ENCODE measurements at places on chromosomes 11 and 22. TPM values are rescaled to one million over a fixed set of nuclear protein-coding genes. Genes with fewer than 3 reads are reported as not detected.

DNA sequence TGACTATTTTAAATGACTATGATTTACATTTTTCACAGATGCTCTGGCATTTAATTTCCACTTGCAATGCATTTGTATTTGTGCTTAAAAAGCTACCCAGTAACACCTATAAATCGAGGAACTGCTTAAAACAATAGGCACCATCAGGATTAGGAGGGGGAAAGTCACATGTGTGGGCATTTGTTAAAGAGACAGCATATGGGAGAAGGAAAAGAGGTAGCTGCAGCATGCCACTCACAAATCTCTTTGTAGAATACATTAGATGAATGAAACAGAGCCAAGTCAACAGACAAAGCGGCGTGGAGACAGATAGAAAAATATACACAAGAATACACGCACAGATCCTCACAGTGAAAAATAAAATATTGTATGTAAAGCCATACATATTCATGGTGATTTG lies 228.0 kb downstream of the CADM1 start:
- no peak overlapping the region for H3K4me3 ChIP-seq
- H3K27me3 ChIP-seq: no peaks in the 10 kb centered on the region
- H3K4me1 ChIP-seq: no peaks in the 10 kb centered on the region
- no peaks in the 10 kb centered on the region for H3K36me3 ChIP-seq
- no peak for DNase-seq

DNA sequence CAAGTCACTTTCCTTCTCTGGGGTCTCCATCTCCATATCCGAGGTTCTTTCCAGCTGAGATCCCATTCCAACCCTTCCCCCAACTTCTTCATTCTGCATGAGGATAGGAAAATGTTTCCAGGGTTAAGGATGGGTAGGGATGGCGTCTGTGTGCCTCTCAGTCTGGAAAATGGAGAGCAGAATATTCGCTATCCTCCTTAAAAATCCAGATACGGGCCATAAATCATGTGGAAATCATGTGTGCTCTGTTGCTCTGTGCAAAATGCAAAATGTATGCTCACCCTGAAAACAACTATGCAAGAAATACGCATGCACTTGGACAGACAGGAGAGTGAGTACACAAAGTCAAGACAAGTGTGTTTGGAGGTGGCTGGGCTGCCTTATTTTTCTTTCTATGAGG lies 3.2 kb downstream of the CREB3L1 start:
- H3K4me1 ChIP-seq: no peaks in the 10 kb centered on the region
- no peak overlapping the region for H3K4me3 ChIP-seq
- H3K36me3 ChIP-seq: no peaks in the 10 kb centered on the region
- no peak for DNase-seq

GRCh38 chr11:34330653-34331052 lies 27.2 kb downstream of the ABTB2 start:
- DNase-seq: no peak
- no peak overlapping the region for H3K27ac ChIP-seq

FAM111B gene
- total RNA-seq: 0.20 TPM

DNA sequence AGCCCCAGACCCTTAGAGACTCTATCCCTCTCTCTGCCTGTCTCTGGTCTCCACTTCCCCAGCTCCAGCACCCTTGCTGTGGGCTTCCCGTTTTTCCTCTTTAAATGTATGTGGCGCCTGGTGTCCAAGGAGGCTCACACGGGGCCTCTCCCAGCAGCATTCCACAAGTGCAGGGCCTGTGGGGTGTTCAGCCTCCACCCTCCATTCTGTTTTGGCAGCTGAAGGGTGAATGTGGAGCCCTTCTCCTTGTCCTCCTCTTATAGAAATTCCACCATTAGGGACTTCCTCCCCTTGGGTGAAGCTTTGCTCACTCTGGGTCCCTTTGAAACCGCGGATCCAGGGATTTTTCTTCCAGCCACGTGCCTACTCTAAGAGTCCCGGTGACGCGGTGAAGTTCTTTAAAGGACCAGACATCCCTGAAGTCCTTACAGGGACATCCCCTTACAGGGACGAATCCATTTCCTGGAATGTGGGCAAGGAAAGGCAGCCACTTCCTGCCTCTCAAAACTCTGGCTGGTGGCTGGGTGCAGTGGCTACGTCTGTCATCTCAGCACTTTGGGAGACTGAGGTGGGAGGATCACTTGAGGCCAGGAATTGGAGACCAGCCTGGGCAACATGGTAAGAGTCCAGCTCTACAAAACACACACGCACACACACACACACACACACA lies 1.6 kb upstream of the TSPAN18 start:
- DNase-seq: no peak
- H3K36me3 ChIP-seq: no peaks in the 10 kb centered on the region
- no peaks in the 10 kb centered on the region for H3K27me3 ChIP-seq
- H3K27ac ChIP-seq: no peak overlapping the region
- no peak overlapping the region for H3K4me3 ChIP-seq

GRCh38 chr11:78735711-78736110 lies 161.0 kb upstream of the NARS2 start:
- H3K4me1 ChIP-seq: no peaks in the 10 kb centered on the region
- H3K4me3 ChIP-seq: no peak overlapping the region
- H3K27me3 ChIP-seq: no peaks in the 10 kb centered on the region

- no peak for DNase-seq
- no peaks in the 10 kb centered on the region for H3K27me3 ChIP-seq
- peaks cover 44% of the 10 kb centered on the region for H3K4me1 ChIP-seq
- peak overlapping the region; percentile 83 for H3K27ac ChIP-seq
Measured at GRCh38 chr11:47466701-47467250, 17.8 kb upstream of the RAPSN start.

- H3K4me1 ChIP-seq: peaks cover 18% of the 10 kb centered on the region
- no peaks in the 10 kb centered on the region for H3K27me3 ChIP-seq
- H3K27ac ChIP-seq: peak within 1 kb of the TSS; percentile 73
Measured at GRCh38 chr22:23070418-23071229, at the start of gene GNAZ. Gene GNAZ (plus strand): TSS chr22:23070519. CDS start chr22:23095696, 25,177 bp downstream.

DNA sequence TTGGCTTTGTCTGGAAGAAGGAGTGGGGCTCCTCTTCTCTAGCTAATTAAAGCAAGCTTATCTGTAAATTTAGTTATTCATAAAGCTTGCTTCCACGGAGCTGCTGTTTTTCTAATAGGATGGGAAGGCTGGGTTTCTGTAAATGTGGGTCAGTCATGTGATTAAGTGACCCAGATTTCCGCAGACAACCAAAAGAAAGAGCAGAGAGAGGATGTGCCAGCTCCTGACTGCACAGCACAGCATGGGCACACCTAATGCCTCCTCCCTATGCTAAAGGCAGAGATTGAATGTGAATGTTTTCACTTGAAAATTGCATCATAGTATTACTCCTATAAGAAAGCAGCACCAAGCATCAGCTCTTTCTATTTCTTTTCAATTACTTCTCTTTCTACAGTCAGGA lies 160.2 kb downstream of the FAT3 start:
- H3K27ac ChIP-seq: no peak overlapping the region
- no peaks in the 10 kb centered on the region for H3K27me3 ChIP-seq
- no peak for DNase-seq
- H3K4me3 ChIP-seq: no peak overlapping the region
- H3K36me3 ChIP-seq: no peaks in the 10 kb centered on the region
- no peaks in the 10 kb centered on the region for H3K4me1 ChIP-seq

DNA sequence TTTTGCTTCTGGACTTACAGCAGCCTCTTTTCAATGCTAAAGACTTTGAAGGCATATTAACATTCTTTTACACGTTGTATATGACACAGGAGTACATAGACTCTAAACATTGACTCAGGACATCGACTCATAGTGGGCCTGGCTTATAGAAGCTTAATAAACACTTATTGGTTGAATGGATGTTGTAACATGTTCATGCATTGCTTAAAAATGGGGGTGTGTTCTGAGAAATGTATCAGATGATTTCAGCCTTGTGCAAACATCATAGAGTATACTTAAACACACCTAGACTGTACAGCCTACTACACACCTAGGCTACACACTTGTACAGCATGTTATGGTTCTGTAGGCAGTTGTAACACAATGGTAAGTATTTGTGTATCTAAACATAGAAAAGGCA lies 17.9 kb downstream of the TTC17 start:
- no peak for DNase-seq
- H3K4me3 ChIP-seq: no peak overlapping the region
- H3K27ac ChIP-seq: no peak overlapping the region
- H3K4me1 ChIP-seq: no peaks in the 10 kb centered on the region
- H3K27me3 ChIP-seq: no peaks in the 10 kb centered on the region
- H3K36me3 ChIP-seq: no peaks in the 10 kb centered on the region

ANO9 gene
- total RNA-seq: 0.90 TPM

MMP11 gene
- 4.5 TPM for total RNA-seq

DNA sequence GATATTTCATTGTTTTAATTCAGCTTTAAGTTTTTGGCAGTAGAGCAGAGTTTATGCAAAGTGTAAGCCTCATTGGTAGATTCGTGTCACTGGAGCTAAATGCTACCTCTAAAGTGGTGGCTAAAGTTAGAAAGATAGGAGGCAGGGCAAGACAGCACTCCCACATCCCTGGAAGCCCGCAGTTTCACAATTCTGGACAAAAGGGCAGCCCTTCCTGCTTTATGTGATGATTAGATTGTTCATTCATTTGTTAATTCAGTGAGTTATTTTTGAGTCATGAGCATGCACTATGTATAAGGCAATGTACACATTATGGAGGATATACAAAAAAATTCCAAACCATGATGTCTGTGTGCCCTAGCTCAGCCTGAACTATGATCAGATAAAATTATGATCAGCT lies 52.1 kb upstream of the EIF3M start:
- H3K27ac ChIP-seq: no peak overlapping the region
- no peaks in the 10 kb centered on the region for H3K4me1 ChIP-seq
- no peak overlapping the region for H3K4me3 ChIP-seq

GRCh38 chr11:128227466-128227865 lies 359.9 kb downstream of the ETS1 start:
- no peaks in the 10 kb centered on the region for H3K4me1 ChIP-seq
- H3K27me3 ChIP-seq: no peaks in the 10 kb centered on the region
- no peak overlapping the region for H3K27ac ChIP-seq
- H3K4me3 ChIP-seq: no peak overlapping the region

GRCh38 chr22:44191036-44191454 lies 10.3 kb downstream of the PARVG start:
- H3K4me3 ChIP-seq: no peak overlapping the region
- H3K36me3 ChIP-seq: no peaks in the 10 kb centered on the region
- H3K27me3 ChIP-seq: no peaks in the 10 kb centered on the region
- no peak overlapping the region for H3K27ac ChIP-seq
- no peaks in the 10 kb centered on the region for H3K4me1 ChIP-seq
- DNase-seq: no peak

SMIM35 gene
- not detected for total RNA-seq

DNA sequence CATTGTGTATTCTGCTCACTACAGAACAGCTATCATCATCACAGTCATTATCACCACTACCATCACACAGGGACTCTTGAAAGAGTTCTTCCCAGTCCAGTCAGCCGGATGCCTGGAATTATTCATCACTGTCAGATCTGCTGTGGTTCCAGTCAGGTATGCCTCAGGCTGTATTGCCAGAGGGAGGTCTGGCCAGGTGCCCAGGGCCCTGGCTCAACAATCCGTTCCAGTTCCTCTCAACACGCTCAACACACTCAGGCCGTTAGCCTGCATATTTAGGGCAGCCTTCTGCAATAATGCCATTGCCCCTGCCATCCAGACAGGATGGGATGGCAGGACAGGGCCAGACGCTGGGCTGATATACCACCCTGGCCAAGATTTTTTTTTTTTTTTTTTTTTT lies 28.6 kb upstream of the RASL10A start:
- H3K27ac ChIP-seq: no peak overlapping the region
- H3K4me3 ChIP-seq: no peak overlapping the region
- no peak for DNase-seq
- H3K36me3 ChIP-seq: peaks cover 37% of the 10 kb centered on the region
- no peaks in the 10 kb centered on the region for H3K27me3 ChIP-seq
- H3K4me1 ChIP-seq: no peaks in the 10 kb centered on the region

GRCh38 chr11:12808519-12808918 lies 134.3 kb downstream of the TEAD1 start:
- H3K36me3 ChIP-seq: no peaks in the 10 kb centered on the region
- peak overlapping the region; percentile 88 for H3K27ac ChIP-seq
- no peaks in the 10 kb centered on the region for H3K27me3 ChIP-seq

DNA sequence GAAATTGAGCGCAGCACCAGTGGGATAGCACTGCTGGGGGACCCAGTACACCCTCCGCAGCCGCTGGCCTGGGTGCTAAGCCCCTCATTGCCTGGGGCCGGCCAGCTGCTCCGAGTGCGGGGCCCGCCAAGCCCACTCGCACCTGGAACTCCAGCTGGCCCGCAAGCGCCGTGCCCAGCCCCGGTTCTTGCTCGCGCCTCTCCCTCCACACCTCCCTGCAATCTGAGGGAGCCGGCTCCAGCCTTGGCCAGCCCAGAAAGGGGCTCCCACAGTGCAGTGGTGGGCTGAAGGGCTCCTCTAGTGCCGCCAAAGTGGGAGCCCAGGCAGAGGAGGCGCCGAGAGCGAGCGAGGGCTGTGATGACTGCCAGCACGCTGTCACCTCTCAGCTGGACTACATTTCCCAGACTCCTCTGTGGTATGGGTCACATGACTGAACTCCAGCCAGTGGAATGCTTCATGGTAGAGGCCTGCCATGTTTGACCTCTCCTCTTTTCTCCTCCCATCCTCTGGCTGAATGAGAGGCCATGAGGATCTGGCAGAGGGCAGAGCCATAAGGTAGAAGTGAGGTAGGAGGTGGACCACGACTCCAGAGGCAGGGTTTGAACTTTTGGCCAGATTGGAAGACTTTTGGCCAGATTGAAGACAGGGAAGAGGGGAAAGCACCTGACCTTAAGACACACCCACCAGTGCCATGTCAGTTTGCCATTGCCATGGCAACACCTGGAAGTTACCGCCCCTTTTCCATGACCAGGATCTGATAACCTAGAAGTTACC lies 6.2 kb downstream of the MRGPRD start:
- DNase-seq: no peak
- no peaks in the 10 kb centered on the region for H3K27me3 ChIP-seq
- no peak overlapping the region for H3K27ac ChIP-seq
- H3K4me3 ChIP-seq: no peak overlapping the region
- H3K4me1 ChIP-seq: no peaks in the 10 kb centered on the region
- H3K36me3 ChIP-seq: no peaks in the 10 kb centered on the region

SLC29A2 gene
- total RNA-seq: 3.1 TPM

MRPL49 gene
- total RNA-seq: 55.9 TPM

DNA sequence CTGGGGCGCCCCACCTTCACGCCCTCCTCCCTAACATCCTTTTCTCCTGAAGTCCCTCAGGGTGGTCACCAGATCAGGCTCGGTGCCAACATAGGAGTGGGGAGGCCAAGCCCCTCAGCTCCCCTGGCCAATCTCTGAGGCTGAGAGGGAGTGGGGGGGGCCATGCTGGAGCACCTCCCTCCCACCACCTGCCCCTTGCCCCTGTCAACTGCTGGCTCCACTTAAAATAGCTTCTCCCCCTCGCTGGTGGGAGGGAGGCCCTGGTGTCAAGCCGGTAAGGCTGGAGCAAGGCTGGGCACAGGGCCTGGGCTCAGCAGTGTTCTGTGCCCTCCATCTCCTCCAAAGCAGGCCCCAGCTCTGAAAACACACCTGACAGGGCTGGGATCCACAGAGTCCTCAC lies 4.9 kb downstream of the PLXNB2 start:
- H3K36me3 ChIP-seq: no peaks in the 10 kb centered on the region
- H3K4me1 ChIP-seq: peaks cover 84% of the 10 kb centered on the region
- no peak for DNase-seq
- no peaks in the 10 kb centered on the region for H3K27me3 ChIP-seq

OR52H1 gene
- not detected for total RNA-seq
